Natural killer cell treated with Interleukin-12 subunit alpha and Interleukin-12 subunit beta and Interleukin-15 and Interleukin-18, amount 100 ng/mL, for 72 hours (primary cell): ENCODE measurements at places on chromosomes 13 and 19. TPM values are rescaled to one million over a fixed set of nuclear protein-coding genes. Genes with fewer than 3 reads are reported as not detected.

Gene ZNF44
- total RNA-seq: 11.7 TPM

Gene CCDC194
- 4.4 TPM for total RNA-seq

Gene ZNF223
- 0.67 TPM for total RNA-seq

DNA sequence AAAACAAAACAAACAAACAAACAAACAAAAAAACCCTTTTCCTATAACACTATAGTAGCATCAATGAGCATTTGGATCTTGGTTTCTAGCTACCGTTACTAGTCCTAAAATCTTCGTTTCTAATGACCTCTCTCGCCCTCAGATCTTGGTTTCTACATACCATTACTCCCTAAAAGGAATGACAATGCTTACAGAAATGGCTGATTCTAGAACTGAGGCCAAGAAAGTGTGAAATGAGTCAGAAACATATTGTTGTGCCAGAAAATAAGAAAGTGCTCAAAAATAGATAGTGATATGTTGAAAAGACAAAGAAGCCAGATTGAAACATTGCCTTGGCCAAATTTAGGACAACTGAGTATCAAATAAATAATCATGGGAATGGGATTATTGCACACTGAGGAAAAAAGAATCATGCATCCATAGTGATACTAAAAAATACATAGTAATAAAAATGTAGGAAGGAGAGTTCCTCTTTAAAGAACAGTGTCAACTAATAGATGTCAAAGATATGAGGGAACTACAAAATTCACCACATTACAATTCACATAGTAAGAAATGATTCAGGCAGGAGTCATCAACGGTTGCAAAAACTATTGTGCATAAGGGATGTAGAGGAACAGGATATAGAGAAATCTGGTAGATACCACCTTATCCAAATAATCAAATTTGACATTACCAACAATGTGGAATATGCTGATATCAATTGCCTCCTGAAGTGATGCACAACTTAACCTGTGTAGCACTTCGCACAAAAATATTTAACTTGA is 386.6 kb downstream of the DIAPH3 start:
- no peak overlapping the region for H3K27ac ChIP-seq
- no peak overlapping the region for H3K4me3 ChIP-seq
- DNase-seq: no peak
- no peaks in the 10 kb centered on the region for H3K36me3 ChIP-seq

GRCh38 chr19:6047741-6048251 is 62.5 kb downstream of the RFX2 start:
- H3K36me3 ChIP-seq: no peaks in the 10 kb centered on the region
- no peak overlapping the region for H3K4me3 ChIP-seq
- no peak for DNase-seq
- H3K27ac ChIP-seq: no peak overlapping the region
- no peaks in the 10 kb centered on the region for H3K4me1 ChIP-seq
- peaks cover 8% of the 10 kb centered on the region for H3K27me3 ChIP-seq

DNA sequence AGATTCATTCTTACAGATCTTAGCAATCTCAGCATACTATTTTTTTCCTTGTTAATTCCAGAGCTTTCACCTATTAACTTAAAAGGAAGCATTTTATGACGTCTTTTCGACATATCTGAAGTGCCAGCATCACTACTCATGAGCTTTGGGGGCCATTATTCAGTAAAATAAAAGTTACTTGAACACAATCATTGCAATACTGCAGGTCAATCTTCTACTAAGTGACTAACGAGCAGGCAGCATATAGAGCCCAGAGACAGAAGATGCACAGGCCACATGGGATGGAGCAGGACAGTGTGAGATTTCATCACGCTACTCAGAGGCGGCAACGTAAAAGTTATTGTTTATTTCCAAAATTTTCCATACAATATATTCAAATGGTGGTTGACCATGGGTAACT is 382.6 kb downstream of the PCDH9 start:
- no peaks in the 10 kb centered on the region for H3K36me3 ChIP-seq
- DNase-seq: no peak
- no peaks in the 10 kb centered on the region for H3K27me3 ChIP-seq
- no peak overlapping the region for H3K27ac ChIP-seq

DNA sequence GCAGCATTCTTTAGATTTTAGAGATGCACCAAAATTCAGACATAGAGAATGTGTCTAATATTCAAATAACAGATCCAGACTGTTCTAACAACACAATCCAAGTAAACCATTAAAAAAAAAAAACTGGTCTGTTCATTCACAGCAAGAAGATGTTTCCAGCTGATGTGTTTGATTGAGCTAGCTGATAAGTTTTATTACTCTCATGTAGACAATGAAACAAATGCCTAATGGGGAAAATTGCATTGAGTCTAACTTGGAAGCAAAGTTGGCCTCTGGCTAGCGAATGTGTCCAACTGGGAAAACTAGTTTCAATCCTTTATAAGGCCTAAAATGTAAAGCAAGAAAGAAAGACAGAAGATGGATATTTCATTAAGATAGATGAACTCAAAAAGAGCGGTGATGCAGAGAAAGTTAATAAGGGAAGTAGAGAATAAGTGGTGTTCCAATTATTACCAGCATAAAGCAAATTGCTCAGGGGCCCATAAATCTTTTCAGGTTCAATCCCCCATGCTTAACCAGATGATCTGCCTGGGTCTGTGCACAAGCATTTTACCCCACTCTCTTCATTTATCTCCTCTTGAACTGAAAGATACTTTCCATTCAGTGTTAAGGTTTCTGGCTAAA is 54.2 kb downstream of the PCDH9 start:
- H3K27me3 ChIP-seq: no peaks in the 10 kb centered on the region
- no peaks in the 10 kb centered on the region for H3K4me1 ChIP-seq
- DNase-seq: no peak

GRCh38 chr13:106468744-106469590 is 66.5 kb downstream of the EFNB2 start:
- no peaks in the 10 kb centered on the region for H3K4me1 ChIP-seq
- no peak overlapping the region for H3K27ac ChIP-seq
- H3K4me3 ChIP-seq: no peak overlapping the region
- H3K27me3 ChIP-seq: peaks cover 8% of the 10 kb centered on the region

DNA sequence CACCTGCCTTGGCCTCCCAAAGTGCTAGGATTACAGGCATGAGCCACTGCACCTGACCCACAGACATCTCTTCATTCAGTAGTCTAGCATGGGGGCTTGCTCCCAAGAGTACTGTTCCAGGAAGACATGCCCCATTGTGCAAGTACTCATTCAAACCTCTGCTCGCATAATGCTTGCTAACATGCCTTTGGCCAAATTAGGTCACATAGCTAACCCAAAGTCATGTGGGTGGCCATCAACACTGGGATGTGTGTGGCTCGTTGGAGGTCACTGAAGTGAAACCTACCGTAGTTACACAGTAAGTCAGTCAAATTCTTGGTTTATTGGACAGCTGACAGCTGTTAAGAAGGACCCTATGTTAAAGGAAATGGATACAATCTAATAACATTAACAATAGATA is 20.3 kb downstream of the RFXAP start:
- no peak overlapping the region for H3K27ac ChIP-seq
- no peaks in the 10 kb centered on the region for H3K4me1 ChIP-seq
- no peak for DNase-seq
- H3K36me3 ChIP-seq: no peaks in the 10 kb centered on the region

DNA sequence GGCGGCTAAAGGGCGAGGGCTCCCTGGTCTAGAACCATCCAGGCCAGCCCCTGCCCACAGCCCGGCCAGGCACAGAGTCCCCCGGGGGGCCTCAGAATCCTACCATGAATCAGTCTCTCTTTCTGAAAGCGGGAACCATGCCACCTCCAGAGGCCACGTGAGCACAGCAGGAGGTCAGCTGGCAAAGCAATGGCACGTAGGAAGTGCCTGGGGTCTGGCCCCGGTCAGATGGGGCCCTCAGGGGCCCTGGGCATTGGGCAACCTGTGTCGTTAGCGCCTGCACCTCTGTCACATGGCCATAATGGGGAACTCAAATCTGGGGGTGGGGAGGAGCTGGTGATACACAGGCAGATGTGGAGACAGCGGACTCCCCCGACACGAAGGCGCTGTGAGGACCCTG is 8.8 kb downstream of the MFSD12 start:
- no peak overlapping the region for H3K4me3 ChIP-seq
- no peaks in the 10 kb centered on the region for H3K36me3 ChIP-seq
- no peak for DNase-seq
- H3K27me3 ChIP-seq: no peaks in the 10 kb centered on the region
- H3K27ac ChIP-seq: no peak overlapping the region
- peaks cover 21% of the 10 kb centered on the region for H3K4me1 ChIP-seq

Gene POSTN
- not detected for total RNA-seq

DNA sequence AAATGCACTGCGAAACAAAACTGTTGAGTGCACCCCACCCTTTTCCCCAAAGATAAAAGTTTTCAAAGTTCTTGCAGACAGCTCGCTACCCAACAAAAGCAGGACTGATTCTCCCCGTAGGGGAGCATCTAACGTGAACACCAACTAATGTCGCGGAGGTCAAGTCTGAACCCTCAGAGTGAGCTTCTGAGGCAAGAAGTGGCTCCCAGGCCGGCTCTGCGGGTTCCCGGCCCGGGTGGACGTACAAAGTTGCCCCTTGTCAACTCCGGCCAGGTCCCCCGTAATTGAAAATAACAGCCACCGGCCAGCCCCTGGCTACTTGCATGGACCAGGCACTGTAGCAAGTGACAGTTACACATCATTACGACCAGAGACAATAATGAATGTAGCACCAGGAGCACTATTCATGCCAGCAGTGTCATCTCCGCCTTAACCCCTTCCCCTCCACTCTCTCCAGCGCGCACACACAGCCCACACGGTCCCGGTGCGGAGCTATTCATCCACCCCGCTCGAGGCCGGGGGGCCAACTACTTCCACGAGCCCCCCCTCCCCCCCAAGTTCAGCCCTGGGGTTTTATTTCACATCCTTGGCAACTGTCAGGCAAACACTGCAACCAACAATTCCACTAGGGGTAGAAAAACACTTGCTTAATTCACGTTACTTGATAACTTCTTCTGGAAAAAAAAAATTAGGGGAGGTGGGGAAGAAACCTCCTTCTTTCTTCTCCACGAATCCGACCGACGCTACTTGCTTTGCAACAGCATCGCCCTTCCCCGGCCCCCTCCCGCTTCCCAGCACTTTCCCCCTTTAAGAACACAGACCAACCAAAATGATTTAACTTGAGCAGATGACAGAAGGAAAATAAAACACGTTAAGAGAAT is 1.2 kb downstream of the KLF12 start:
- no peaks in the 10 kb centered on the region for H3K36me3 ChIP-seq
- H3K4me3 ChIP-seq: peak overlapping the region; percentile 98
- no peak for DNase-seq
- H3K4me1 ChIP-seq: peaks cover 36% of the 10 kb centered on the region

GRCh38 chr13:101452519-101453485 is at the start of gene ITGBL1:
Gene ITGBL1, plus strand, starts transcription at chr13:101452675. Its CDS starts 159 bp downstream, at chr13:101452834.
- H3K27ac ChIP-seq: no peak within 1 kb of the TSS
- H3K4me3 ChIP-seq: no peak within 1 kb of the TSS
- H3K4me1 ChIP-seq: no peaks in the 10 kb centered on the region

DNA sequence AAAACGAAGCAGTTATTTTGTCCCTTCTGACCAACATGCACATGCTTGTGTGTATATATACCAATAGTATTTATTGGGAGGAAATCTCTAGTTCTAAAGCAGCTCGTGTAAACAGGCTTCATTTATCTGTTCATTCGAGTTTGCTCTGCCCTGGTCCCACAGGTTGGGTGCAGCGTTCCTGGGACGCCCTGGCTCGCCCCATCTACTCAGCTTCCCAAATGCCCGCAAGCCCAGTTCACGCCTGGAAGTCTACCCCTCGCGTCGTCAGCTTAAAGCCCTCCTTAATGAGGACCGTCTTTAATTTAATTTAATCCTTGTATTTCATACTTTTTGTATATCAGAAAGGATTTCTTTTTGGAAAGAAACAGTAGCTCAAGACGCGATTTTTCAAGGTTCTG is 604 bp downstream of the THSD1 start:
- no peak for DNase-seq
- H3K27me3 ChIP-seq: peaks cover 14% of the 10 kb centered on the region
- peaks cover 16% of the 10 kb centered on the region for H3K4me1 ChIP-seq
- peak overlapping the region; percentile 67 for H3K4me3 ChIP-seq

- H3K27me3 ChIP-seq: no peaks in the 10 kb centered on the region
- H3K36me3 ChIP-seq: no peaks in the 10 kb centered on the region
- no peak overlapping the region for H3K27ac ChIP-seq
- H3K4me1 ChIP-seq: no peaks in the 10 kb centered on the region
- DNase-seq: no peak
- no peak overlapping the region for H3K4me3 ChIP-seq
Measured at GRCh38 chr13:38667526-38668109, 19.3 kb upstream of the FREM2 start.

Gene CRLF1
- not detected for total RNA-seq

DNA sequence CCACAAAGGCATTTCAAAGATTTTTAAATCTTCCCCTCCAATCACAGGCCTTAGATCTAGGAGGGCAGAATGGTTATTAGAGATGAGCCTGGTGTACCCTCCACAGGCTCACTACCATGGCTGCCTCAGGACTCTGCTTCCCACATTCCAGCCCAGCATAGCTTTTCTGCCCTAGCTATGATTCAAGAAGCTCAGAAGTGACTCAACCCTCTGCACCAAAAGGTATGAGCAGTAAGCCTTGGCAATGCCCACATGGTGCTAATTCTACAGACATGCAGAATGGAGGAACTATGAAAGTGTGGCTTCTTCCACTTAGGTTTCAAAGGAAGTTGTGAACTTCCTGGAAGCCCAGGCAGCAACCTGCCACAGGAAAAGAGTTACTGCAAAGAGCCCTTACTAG is 786.2 kb downstream of the SLITRK6 start:
- H3K36me3 ChIP-seq: peaks cover 10% of the 10 kb centered on the region
- DNase-seq: no peak
- H3K27ac ChIP-seq: no peak overlapping the region
- H3K4me3 ChIP-seq: no peak overlapping the region

Gene CNN1
- not detected for total RNA-seq

Gene NPAS1
- not detected for total RNA-seq

DNA sequence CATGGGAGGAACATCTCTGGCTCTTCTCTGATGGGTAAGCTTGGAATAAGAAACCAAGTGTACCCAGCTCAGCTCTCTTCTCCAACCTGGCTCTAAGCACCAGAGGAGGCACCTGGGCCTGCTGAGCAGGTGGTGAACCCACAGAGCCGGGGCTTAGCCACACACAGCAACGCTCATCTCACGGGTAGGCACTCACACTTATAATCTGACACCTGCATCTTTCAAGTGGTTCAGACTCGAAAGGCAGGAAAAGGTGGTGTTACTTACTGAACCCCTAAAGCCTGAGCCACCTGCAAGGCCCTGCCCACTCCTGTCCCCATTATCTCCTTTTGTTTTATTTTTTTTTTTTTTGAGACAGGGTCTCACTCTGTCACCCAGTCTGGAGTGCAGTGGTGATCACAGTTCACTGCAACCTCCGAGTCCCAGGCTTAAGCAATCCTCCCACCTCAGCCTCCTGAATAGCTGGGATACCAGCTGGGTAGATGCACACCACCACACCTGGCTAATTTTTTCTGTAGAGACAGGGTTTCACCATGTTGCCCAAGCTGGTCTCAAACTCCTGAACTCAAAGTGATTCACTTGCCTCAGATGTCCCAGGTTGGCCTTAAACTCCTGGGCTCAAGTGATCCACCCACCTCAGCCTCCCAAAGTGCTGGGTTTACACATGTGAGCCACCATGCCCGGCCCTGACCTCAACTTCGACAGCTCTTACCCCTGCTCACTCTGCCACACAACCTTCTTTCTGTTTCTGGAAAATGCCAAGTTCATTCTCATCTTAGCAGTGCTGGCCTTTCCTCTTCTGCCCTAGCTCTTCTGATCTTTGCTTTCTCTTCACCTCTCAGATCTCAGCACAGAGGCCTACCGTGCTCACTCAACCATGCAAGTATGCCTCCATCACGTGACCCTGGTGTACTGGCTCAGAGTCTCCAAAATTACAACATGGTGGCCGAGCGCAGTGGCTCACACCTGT is 9.7 kb downstream of the FBXL12 start:
- H3K4me3 ChIP-seq: no peak overlapping the region
- H3K27me3 ChIP-seq: no peaks in the 10 kb centered on the region
- no peak overlapping the region for H3K27ac ChIP-seq
- peaks cover 7% of the 10 kb centered on the region for H3K4me1 ChIP-seq
- no peak for DNase-seq

Gene RXFP2
- not detected for total RNA-seq
